ENCODE measurements at places on chromosomes 11 and 22. TPM values are rescaled to one million over a fixed set of nuclear protein-coding genes. Genes with fewer than 3 reads are reported as not detected.
A peak's percentile ranks its signal among the peaks of the same experiment; 100 is the strongest.

The APLP2 gene
- 29.5 TPM for total RNA-seq

- DNase-seq: no peak
Observed at GRCh38 chr11:103812680-103813079, 223.8 kb upstream of the DDI1 start.

GRCh38 chr11:57459164-57460021 is 935 bp upstream of the RTN4RL2 start:
- peak; percentile 15 for DNase-seq

The PANX2 gene
- total RNA-seq: 0.11 TPM

DNA sequence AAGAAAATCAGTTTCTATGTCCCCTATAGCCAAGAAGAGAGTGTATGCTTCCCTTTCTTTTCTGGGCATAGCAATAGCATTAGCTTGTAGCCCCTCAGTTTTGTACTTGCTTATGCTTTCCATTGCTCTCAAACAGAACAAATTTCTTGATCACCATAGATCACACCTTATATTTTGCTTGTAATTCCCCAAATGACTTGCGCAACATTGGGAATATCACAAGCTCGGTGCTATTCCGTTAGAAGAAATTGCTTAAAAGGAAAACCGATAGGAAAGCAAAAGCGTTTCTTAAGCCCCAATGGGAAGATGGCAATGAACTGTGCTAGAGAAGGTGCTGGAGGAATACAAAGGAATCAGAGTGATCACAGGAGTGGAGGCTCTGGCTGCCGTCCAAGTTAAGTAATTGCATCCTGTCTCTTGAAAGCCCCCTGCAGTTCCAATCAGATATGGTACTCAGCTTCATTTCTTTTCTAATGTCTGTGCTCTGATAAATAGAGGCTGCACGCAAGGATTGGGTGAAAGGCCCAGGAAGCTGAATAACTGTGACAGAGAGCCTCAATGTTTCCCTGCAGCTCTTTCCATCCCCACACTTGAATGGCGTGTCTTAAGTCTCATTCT is 182.1 kb upstream of the KIRREL3 start:
- no peak for DNase-seq

DNA sequence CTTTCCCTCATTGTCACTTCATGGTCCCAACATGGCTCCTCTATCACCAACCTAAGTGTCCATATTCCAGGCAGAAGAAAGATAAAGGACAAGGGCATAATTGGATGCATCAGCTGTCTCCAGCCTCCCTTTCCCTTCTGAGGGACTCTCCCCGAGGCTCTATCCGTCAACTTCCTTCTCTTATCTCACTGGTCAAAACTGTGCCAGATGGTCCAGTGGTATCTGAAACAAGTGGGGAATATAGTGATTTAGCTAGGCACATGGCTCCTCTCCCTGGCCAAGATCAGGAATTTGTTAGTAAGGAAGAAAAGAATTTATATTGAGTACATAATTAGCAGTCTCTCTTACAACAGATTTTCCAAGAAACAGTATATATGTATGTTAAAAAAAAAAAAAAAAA is 12.6 kb upstream of the SPON1 start:
- DNase-seq: no peak

The APOBEC3B gene
- not detected for total RNA-seq

GRCh38 chr11:119599864-119600541 is 129.0 kb downstream of the NECTIN1 start:
- DNase-seq: no peak

The BTG4 gene
- not detected for total RNA-seq
